Renal cortical epithelial cell (primary cell): ENCODE measurements at places on chromosomes 2 and 18.
A peak's percentile ranks its signal among the peaks of the same experiment; 100 is the strongest.

DNA sequence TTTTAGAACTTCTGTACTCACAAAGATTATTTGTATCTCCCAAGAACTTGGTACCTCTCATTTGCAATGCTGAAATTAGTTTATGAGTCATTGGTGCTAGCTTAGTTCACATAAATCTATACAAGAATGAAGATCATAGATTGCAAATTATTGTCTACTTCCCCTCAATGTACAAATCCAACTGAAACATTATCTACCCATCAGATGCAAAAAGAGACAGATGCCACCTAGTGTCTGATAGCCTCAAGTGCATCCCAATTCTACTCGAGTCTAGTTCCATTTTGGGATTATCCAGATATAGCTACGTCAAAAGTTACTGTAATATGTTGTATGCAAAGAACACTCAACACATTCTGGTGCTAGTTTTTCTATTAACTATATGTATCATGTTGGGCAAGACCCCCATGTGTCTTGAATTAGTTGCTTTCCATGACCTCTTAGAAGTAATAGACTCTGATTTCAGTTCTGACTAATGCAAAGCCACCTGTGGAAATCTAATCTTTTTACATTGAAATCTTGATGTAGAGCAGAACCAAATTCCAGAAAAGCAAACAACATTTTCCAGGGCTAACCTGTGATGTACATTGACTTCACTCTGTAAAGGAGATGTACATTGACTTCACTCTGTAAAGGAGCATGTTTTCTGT is 210.0 kb downstream of the RBM43 start:
- DNase-seq: peak; percentile 52

DNA sequence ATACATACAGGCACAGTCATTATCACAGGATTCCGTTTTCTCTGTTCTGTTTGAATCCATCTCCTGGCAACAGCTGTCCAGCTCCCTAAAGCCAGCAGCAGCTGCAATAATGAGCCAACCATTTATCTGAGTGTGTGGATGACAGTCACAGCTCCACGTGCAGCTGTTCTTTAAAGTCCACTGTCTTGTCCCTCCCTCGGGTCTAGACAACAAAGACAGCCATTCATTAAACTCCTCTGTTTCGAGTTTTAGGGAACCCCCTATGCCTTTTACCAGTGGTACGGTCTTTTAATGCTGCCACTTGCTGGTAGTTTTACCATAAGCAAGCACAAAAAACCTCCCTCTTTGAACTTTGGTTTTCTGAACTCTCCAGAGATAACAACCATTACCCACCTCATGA is 16.0 kb upstream of the MSGN1 start:
- DNase-seq: no peak

GRCh38 chr2:224017957-224018356 is 21.1 kb downstream of the SERPINE2 start:
- DNase-seq: peak; percentile 89

- DNase-seq: no peak
These were observed 31.1 kb upstream of the GPC1 start for GRCh38 chr2:240404174-240404852.

- DNase-seq: peak; percentile 29
These were observed 4.3 kb upstream of the ASIC4 start for GRCh38 chr2:219509780-219510511.

DNA sequence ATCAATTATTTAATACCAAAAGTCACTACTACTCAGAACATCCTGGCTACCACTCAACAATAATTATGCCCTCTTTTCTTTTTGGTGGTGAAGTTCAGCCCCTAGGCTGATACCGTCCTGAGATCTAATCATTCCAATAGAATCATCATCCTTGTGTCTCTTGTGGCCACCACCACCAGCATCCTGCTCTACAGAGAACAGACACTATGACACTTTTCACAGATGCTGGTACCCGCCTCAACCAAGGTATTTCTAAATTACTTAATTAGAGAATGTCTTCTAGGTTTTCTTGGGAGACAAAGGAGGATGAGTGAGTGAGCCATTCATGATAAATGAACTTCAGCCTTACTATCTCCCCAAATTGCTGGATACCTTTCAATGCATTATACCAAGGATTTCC is 60.0 kb downstream of the TDRD15 start:
- DNase-seq: no peak

GRCh38 chr18:76425146-76426131 is 69.6 kb downstream of the ZNF516 start:
- peak; percentile 36 for DNase-seq

DNA sequence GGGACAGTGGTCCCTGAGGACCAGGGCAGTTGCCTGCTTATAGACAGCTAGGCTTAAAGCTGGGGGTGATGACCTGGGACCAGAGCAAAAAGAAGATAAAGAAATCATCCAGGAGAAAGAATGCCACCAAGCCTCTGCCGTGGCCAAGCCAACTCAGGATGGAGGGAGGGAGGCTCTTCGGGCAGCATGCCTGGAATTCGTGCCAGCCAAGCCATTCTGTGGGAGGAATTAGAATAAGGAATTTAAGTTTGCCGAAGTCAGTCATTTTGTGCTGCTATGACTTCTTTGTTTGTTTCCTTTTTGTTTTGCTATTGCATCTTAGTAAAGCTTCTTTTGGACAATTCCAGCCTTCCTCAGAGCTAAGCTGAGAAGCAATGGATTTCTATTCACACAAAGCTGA is 124.1 kb downstream of the EN1 start:
- DNase-seq: no peak

DNA sequence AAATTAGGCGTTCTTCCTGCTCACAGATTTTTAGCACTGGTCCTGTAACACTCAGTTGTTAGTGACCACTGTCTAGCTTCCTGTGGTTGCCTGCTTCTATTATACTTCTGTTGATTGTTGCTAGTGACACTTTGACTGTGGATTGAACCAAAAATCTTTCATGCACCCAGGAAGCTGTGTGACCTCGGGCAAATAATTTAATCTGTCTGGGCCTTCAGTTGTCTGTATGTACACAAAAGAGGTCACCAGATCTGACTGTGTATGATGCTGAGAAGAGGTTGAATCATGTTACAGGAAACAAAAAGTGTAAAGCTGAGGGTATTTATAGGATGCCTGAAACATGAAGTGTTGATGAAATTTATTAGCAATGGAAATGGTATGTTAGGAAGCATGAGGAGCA is 12.7 kb downstream of the ICOS start:
- no peak for DNase-seq

GRCh38 chr2:43218155-43218701 is 8.2 kb downstream of the ZFP36L2 start:
- no peak for DNase-seq

GRCh38 chr2:118085173-118086023 is 2.9 kb upstream of the INSIG2 start:
- DNase-seq: peak; percentile 93

DNA sequence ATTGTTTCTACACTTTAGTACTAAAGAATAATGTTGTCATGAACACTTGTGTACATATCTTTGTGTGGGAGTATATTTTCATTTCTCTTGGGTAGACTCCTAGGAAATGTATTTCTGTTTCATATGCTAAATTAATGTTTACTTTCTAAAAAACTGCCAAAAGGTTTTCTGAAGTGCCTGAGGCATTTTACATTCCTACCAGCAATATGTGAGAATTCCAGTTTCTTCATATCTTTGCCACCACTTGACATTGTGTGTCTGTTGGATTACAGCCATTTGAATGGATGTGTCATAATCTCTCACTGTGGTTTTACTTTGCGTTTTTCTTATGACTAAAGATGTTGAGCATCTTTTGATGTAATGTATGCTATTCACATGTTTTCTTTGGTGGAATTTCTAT is 428.2 kb upstream of the KCNH7 start:
- DNase-seq: peak; percentile 63

DNA sequence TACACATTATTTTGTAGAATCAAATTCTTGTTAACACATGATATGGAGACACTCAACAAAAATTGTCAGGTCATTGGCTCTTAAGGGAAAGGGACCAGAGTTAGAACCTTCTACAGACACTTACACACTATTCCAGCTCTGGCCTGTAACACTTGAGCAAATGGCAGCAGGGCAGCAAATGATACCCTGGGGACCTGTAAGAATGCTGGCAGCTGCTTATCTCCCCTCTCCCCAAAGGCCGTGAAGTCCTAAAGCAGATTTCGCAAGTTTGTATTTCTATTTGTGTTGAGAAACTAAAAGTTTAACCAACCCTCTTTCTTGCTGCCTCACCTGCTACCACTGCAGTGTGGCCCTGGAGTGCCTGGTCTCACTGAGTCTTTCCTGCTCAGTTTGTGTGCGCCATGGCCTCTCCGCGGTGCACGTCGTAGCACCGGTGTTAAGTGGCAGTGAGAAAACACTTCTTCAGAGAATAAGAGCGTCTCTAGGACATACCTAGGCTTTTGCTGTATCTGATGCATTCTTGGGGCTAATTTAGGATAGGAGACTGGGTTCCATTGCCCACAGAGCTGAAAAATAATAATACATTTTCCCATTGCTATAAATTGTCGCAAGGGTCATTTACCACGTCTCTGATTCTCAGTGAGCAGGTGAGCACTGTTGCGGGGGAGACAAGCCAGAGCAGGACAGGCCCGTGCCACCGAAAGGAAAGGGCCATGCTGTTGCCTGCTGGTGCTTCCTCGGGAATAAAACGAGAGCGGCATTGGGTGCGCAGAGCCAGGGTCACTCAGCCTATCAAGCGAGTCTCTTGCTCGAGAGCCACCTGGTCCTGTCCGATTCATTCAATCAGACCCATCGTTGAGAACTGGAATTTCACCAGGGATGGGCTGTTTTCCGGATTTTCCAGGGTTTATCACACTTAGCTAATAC is 204.9 kb downstream of the PTGR3 start:
- no peak for DNase-seq

DNA sequence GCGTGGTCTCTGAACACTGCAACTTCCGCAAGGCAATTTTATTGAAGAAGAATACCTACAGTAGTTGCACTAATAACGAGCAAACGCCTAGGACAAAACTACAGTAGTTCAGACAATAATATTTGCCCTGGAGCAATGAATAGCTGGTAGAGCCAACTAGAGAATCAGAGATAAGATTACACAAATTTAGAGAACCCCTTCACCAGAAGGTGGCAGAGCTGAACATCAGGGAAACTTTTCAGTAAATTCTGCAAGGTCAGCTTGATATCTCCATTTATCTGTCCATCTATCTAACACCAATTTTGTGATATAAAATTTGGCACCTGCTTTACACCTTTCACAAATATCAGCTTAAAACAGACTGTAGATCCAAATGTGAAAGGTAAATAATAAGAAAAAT is 43.8 kb downstream of the CDH19 start:
- DNase-seq: peak; percentile 38

GRCh38 chr2:52931660-52932059 is 835.9 kb upstream of the CHAC2 start:
- DNase-seq: no peak

DNA sequence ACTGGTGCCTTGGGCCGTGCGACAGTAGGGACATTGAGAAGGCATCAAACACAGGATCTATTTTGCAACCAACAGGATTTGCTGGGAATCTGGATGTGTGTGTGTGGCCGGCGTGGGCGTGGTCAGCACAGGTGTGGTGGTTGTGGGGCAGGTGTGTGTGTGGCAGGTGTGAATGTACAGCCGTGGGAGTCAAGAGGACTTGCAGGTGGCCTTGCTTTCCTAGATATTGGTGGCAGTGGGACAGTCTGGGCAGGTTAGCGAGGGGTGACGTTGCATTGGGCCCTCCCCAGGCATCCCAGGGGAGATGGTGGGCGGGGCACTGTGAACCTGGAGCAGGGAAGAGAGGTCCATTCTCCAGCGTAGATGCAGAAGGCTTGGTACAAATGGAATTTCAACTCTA is 3.2 kb upstream of the LIMS2 start:
- no peak for DNase-seq

DNA sequence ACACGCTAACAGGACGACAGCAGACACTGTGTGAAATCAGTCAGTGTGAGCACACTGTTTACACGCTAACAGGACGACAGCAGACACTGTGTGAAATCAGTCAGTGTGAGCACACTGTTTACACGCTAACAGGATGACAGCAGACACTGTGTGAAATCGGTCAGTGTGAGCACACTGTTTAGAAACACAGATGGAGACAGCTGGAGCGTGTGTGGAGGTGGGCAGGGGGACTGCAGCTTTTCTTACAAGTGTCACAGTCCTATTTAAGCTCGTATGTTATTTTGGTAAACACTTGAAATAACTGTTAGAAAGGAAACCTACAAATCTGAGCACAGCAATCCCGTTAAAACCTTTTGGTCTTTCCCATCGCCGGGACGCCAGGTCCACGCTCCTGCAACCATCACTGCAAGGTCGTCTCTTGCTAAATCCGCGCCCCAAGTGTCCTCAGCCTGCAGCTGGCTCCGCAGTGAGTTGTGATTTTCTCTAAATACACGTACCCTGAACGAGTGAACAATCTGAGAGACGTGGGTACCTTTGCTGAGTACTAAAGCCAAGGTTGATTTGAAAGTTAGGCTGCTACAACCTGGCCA is 58.9 kb upstream of the CTDP1 start:
- DNase-seq: no peak

GRCh38 chr2:174004905-174005605 is 39.9 kb upstream of the SP3 start:
- no peak for DNase-seq

DNA sequence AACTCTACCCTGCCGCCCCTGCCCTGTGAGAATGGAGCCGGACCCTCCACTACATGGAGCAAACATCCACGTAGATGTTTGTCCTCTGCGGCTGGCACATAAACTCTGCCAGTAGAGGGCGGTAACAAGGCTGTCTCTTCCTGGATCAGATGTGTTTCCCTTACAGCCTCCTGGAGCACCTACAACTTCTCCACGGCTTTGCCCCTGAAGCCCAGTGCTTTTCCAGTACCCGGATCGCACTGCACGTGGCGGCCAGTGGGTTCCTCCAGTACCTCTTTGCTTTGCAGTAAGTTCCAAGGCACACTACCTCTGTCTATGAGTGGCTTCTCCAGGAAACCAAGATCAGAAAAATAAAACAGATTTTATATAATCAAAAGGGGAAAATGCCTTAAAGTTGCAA is 651.3 kb downstream of the DCDC2C start:
- DNase-seq: no peak

GRCh38 chr2:39431592-39432316 is 5.3 kb downstream of the MAP4K3 start:
- DNase-seq: peak; percentile 55
